HuH-7.5 (cell line): ENCODE measurements at places on chromosomes 3 and 15.

- no peak for DNase-seq
These were observed 11.4 kb downstream of the ZFAND6 start for GRCh38 chr15:80070840-80071239.

DNA sequence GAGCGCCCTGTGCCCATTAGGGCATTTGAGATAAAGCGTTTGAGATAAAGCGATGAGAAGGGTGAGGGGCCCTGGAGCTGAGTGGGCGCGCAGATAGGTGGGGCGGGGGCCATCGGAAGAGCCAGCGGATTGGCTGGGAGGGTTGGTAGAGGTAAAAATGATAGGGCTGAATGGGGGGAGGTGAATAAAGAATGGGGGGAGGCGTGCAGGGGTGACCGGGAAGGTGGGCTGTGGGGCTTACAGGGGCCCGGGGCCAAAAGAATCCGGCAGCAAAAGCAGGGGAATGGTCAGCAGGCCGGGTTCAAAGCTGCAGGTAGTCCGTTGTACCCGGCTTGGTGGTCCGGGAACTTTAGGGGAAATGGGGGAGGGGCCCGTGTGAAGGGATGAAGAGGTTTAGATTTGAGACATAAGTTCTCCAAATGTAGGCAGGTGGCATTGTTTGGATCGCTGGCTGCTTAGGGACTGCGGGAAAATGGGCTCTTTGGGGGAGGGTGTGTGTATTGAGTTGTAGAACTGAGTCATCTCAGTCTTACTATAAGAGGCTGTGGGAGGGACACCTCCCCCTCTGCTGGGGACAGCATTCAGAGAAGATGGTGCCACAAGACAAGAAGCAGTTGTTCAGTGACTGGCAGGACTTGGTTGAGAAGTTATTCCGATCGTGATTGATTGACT, 610 bp downstream of the ARID3B start:
- peak; percentile 32 for DNase-seq

DNA sequence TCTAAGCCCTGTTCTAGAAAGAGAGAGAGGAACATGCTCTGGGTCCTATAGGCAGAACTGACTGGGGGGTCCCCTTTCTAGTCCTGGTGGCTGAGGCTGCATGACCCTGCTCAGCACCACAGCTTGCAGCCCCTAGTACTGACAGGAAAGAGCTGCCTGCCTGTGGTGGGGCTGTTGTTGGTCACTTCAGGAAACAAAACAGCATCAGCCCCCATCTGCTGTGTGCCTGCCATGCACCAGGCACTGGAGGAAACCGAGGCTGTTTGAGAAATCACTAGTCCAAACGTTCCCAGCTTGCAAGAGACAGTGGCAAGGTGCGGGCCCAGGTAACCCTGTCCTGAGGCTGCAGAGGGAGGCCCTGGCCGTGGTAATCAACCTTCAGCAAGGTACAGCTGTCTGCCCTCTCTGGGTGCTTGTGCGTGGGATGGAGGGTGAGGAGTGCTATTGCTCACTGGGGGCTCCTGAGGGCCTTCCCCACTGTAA, 90.6 kb downstream of the IQSEC1 start:
- no peak for DNase-seq

- DNase-seq: peak; percentile 32
These were observed 56.6 kb upstream of the PRTG start for GRCh38 chr15:55799291-55800212.

- DNase-seq: peak; percentile 55
These were observed 1.0 kb downstream of the ANP32A start for GRCh38 chr15:68819495-68820294.

- no peak for DNase-seq
These were observed 5.0 kb downstream of the TWF2 start for GRCh38 chr3:52233968-52234367.

DNA sequence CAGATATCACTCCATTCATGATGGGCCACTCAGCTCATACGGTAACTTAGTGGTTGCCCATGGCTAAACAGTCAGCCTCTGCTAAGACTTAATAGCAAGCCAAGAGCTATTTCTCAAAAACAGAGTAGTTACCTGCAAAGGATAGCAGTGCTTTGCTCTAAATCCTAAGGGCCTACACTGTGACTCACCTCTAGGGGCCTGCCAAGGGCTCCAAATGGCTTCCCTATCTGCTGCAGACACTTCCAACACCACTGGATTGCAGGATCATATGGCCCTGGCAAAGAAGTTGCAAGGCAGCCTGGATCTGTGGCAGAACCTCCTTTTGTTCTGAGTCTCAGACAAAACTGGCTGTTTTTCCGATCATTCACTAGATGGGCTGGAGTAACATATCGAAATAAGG, 17.8 kb downstream of the CGGBP1 start:
- no peak for DNase-seq

- DNase-seq: no peak
These were observed 152.2 kb downstream of the ALCAM start for GRCh38 chr3:105518806-105519418.

GRCh38 chr3:5194801-5195509, 7.4 kb downstream of the EDEM1 start:
- no peak for DNase-seq

- DNase-seq: no peak
These were observed 212.4 kb upstream of the ADAMTS9 start for GRCh38 chr3:64900156-64900555.

DNA sequence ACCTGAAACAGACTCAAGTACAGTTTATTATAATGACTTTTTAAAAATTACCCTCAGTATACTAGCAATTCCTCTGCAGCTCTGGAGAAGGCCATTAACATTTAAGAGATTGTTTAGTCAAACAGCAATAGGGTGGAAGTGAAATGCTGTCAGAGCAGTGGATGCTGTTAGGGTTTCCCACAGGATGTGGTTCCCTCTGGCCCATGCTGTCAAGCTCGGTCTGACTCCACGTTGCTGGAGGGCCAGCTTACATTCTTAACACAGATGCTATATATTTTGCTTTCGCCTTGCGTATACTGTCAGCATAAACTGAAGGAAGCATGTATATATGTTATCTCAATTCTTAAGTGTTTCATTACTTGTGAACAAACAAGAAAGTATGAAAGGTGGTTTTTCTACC, 231.1 kb upstream of the COL8A1 start:
- no peak for DNase-seq

DNA sequence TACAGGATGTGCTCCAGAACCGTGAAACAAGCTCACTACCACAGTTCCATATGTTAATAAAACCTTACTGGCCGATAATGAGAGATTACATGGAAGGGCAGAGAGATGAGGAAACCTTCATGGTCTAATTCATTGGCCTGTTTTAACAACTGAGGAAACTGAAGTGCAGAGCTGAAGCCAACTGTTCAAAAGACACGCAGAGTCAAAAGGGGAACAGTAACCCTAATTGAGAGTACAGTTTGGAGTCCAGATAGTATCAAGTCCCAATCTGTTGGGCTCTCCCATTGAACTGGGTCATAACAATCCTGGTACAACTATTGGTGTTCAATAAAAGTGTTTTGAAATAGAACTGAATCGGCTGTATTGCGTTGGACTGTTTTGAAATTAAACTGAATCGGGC, 69.6 kb downstream of the SLC12A8 start:
- no peak for DNase-seq

- DNase-seq: no peak
These were observed 41.7 kb downstream of the MAP2K5 start for GRCh38 chr15:67584157-67584556.

DNA sequence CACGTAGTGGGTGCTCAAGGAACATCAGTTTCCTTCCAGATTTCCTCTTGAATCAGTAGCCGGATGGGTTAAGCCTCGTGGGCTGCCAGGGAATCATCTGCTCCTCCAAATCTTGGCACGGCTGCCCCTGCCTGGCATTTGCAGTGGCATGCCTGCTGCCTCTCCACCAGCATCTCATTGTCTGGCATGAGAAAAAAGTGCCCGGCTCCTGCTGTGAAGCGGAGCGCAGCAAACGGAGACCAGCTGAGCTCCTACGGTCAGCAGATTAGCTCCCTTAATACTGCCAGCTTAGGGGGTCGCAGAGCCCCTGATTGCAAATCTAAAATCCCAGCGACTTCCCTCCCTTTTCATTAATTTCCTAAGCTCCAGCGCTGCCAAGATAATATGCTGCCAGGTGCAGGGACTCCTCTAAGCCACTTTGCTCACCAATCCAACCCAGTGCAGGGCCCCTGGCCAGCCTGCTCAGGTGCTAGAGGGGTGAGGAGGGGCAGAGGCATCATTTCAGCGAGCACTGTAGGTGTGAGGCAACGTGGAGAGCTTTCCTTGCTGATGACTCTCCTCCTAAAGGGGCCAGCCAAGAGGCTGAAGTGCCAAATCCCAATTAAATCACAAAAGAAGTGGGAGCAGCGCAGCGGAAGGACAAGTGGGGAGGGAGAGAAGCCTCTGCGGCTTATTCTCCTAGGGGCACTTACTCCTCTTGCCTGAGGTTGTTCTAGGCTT, 49.6 kb upstream of the ST8SIA2 start:
- no peak for DNase-seq

DNA sequence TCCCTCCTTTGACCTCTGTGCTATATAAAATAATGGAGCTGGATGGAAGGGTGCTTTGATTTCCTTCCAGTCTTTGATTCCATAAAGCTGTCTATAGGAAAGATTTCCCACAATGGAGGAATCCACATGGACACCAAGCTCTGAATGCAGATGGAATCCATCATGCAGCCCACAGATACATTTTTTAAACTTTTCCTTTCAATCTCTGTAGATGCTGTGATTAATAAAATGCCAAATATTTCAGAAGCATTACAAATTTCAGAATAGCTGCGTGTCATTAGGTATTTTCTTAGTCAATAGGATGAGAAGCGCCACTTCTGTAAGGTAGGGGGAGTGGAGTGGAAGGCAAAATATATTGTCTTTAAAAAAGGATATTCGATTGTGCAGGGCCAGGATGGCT, 489.0 kb downstream of the NTRK3 start:
- DNase-seq: no peak

- DNase-seq: no peak
These were observed 5.1 kb downstream of the ACAA1 start for GRCh38 chr3:38131621-38132369.

DNA sequence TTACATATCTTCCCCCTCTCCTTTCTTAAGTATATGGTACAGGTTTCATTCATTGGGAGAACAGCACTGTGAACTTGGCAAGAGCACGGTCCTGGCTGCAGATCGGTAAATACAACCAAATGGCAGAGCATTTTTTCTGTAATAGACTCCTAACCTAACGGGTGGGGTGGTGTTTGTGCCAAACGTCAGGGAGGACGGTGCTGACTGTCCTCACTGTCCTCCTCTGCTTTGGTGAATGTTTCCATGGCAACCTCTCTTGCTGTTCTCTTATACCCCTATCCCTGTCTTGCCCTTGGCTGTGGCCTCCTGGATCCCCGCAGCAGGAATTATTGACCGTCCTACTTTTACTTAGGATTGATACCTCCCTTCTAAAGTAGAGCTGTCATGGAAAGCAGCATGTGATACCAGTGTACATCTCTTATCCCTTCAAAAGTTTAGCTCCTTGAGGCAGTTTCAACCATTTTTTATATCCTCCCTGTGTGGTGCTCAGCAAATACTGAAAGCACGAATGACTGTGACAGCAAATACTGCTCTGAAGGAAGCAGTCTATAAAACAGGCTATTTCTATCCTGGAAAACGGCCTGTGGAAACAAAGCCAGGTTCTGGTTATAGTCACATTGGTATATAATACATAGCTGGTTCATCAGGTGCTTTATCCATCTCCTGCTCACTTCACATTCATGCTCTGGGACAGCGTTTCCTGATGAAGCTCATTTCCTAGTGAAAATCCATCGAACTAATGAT, 275.4 kb upstream of the C2CD4B start:
- DNase-seq: no peak

DNA sequence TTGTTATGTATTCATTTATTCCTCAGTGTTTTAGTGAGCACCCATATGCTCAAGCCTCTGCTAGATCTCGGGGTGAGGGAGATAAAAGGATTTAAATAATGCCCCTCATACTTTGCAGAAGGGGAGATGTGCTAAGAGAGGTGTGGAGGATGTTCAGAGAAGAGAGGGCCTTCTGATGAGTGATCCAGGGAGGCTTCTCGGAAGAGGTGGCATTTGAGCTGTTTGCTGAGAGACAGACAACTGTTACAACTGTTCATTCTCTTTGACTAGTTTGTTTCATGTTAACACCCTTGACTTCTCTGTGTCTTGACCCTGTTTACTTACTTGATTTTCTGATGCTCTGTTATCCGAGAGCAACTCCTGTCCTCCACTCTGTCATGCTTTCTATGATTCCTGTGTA, 34.5 kb downstream of the MFSD1 start:
- no peak for DNase-seq

DNA sequence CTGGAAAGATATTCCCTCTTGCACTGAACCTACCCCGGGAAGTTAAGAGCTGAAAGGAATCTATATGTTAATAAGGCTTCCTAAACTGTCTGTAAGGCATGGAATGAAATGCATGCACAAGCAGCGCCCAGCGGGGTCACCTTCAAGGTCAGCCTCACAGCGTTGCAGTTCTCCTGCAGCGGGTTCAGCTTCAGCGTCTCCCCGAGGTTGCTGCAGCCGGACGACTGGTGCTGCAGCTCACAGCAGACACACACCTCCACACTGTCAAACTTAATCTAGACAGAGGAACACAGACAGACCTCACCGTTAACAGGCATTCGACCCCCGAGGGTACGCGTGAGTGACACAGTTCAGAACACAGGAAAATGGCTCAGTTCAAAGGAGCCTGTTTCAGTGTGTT, 73.3 kb downstream of the NSMCE3 start:
- DNase-seq: no peak

GRCh38 chr3:175121225-175121624, 262.1 kb downstream of the NAALADL2 start:
- no peak for DNase-seq

GRCh38 chr15:84894736-84895425, 10.4 kb downstream of the SLC28A1 start:
- no peak for DNase-seq

DNA sequence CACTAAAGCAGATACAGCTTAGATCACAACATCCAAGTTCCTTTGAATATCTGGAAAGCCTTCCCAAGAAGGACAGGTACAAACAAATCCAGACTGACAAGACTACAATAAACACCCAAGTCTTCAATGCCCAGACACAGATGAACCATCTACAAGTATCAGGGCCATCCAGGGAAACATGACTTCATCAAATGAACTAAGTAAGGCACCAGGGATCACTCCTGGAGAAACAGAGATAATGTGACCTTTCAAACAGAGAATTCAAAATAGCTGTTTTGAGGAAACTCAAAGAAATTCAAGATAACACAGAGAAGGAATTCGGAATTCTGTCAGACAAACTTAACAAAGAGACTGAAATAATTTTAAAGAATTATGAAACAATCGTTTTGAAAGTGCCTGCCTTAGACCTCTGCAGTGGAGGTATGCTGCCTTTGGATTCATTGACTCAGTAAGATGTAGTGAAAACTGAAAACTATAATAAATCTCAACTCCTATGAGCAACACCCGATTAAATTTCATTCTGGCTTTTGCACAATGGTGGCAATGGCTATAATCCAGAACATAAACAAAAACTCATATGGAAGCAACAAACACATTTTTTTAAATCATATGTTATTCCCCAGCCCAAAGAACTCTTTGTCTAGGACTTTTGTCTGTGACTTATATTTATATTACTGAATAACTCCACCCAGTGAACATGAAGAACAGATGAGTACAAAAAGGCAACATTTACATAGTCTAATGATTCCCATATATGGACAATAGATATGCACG, 12.6 kb upstream of the COL8A1 start:
- DNase-seq: no peak
